ENCODE measurements at places on chromosomes 7 and 10. TPM values are rescaled to one million over a fixed set of nuclear protein-coding genes. Genes with fewer than 3 reads are reported as not detected.

- no peak for DNase-seq
Observed at GRCh38 chr10:61835946-61836887, 65.3 kb upstream of the ARID5B start.

GRCh38 chr7:27966219-27966780 is 214.3 kb downstream of the JAZF1 start:
- no peak for DNase-seq

The FGFR2 gene
- 47.0 TPM for polyA plus RNA-seq

DNA sequence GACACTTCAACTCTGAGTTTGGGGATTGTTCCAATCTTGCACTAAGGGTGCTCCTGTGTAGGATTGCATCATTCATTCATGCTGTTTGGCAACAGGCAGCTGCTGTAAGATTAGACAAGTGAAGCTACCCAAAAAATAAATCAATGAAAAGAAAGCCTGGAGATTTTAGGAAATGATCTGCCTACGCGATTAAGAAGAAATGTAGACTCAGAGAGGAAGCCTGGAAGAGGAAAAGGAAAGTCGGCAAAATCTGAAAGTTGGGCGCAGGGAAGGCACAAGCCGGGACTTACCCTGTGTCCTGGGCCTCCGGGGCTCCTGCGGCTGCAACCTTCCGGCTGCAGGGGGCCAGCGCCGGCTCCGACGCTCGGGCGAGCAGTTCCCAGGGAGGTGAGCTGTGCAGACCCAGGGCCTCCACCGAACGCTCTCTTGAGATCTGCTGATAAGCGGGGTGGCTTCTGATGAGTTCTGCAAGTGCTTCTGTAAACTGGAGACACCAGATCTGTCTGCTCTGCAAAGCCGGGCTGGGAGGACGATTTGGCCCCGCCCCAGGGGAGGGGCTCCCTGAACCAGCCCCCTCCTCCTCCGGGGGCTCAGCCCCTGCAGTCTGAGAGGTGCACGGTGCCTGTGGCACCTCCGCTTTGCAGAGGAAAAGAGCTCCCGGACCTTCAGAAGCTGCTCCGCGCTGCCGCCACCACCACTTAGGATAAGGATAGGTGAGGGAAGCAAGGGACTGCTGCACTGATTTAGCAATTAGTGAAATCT is 17.4 kb downstream of the PSPH start:
- DNase-seq, result no peak

The PDCD4 gene
- polyA plus RNA-seq, result 226 TPM

GRCh38 chr7:4602905-4603842 is 78.9 kb upstream of the FOXK1 start:
- DNase-seq, result no peak

The PNLIP gene
- not detected for polyA plus RNA-seq

DNA sequence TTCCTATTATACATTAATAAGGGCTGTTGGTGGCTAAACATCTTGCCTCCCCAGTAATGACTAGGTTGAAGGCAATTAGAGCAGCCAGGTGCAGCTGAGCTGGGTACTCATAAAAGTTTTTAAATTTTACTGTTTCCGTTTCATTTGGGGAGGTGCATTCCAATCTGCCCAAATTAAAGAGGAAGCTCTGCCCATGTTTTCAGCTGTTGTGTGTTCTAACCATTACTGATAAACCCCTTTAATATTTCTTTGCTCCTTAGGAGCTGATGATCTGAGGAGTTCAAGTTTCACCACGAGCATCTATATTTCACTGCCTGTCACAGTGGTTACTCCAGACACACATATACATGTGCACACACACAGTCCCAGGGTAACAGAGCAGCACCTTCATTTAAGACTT is 94.4 kb downstream of the JAZF1 start:
- no peak for DNase-seq

Data from left renal pelvis (tissue), 4 donors.